SW480 (cell line): ENCODE measurements at places on chromosomes 3 and 15.

GRCh38 chr3:168596175-168596823 lies 500.6 kb upstream of the GOLIM4 start:
- no peak for DNase-seq

GRCh38 chr15:63332367-63333124 lies 49.1 kb downstream of the CA12 start:
- DNase-seq, result no peak

GRCh38 chr3:17478673-17479072 lies 263.8 kb downstream of the TBC1D5 start:
- no peak for DNase-seq

GRCh38 chr3:184497804-184498203 lies 63.8 kb upstream of the EPHB3 start:
- no peak for DNase-seq

GRCh38 chr15:78394981-78395616 lies 42.9 kb upstream of the IREB2 start:
- no peak for DNase-seq

GRCh38 chr3:155308831-155309230 lies 15.3 kb upstream of the STRIT1 start:
- DNase-seq, result no peak

DNA sequence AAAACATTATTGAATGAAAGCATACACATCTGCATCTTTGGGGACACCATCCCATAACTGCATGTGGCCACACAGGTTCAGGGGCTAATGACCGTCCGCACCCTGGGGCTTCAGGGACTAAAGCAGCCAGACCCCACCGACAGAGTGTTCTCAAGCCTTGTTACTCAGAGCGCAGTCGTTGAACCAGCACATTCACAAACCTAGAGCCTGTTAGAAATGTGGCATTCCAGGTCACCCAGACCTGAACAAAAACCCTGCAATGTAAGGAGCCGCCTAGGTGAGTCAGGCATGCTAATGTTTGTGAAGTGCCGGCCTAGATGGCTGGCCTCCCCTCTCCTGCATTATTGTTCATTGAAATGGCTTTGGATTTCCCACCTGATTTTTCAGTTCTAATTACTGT lies 52.3 kb upstream of the HACD2 start:
- DNase-seq, result no peak

DNA sequence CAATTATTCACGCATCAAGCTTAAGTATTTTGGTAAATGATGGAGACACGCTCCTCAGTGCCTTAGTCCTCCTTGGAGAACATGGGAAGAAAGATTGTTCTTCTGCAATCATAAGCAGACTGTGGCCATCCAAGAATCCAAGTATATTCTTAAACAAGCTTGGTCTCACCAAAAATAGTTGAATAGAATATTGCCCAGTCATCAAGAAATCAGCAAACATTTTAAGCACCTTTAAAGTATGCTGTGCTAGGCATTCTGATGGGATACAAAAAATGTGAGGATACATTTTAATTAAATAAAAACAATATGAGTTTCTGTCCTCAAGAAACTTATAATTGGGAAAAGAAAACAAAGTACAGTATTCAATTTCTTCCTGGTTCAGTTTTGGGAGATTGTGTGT lies 445.5 kb downstream of the CNTN4 start:
- DNase-seq, result no peak

GRCh38 chr3:148816981-148817525 lies 10.6 kb upstream of the CPB1 start:
- no peak for DNase-seq

DNA sequence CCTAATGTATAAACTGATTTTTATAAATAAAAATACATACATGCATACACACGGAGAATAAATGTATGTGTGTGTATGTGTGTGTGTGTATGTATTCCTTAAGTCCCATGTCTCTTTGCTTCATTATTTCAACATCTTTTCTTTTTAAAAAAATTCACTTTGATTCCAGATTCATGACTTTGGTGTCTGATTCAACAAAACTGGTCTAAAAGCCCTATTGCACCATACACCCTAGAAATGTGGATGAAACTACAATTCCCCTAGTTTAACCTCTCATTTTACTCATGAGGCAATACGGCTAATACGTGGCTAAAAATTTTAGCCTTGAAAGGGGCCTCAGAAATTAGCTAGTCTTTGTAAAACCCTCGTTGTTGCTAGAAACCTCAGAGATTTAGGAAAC lies 228.1 kb downstream of the ADAMTS9 start:
- no peak for DNase-seq

- no peak for DNase-seq
These were observed 41.8 kb downstream of the CHCHD6 start for GRCh38 chr3:126745760-126746394.

DNA sequence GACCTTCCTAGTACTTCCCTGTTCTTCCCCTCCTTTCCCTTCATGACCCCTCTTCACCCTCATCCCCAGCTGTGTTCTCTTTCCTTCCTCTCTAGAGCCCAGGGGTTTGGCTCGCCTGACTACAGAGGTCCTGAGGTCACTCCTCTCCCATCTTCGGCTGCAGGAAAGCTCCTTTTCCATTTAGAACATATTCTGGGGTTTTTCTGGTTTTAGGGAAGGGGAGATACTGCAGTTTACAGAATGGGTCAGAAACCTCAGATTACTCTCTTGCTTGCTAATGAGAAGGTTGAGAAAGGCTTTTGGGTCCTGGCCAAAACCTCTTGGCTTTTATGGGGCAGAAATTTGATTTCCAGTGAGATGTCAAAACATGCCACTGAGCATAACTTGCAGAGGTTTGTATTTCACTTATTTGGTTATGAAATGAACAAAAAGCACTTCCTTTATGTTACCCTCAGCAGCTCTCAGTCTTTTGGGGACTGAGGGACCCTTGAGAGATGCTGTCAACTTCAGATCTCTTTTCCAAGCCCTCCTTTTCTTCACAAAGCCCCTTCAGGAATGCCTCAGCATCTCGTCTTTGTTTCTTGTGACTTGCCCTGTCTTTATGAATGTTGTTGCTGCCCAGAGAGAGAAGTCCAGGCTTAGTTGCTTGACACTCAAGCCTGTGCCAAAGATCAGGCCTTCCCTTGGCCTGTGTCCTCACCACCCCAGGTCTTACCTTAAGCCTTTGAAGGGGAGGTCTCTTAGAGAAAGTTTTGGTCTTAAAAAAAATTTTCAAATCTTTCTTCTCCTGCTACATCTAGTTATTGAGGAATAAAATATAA lies 121.7 kb upstream of the TPM1 start:
- DNase-seq, result no peak

DNA sequence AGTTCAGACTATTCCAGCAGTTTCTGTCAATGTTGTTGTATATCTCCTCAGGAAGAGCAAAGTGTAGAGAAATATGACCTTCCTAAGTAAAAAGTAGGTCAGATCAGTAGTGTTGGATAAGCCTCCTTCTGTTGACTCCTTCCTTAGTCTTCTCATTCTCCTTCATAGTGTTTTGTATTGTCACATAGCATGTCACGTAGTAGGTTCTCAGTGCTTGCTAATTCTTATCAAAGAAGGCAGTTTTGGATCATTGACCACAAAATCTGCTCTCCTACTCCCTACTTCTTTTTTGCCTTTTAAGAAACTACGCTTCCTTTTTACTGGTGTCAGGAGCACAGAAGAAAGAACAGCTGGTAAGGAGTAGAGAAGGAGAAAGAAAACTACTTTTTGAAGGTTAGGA lies 1.0 kb upstream of the MGA start:
- no peak for DNase-seq

DNA sequence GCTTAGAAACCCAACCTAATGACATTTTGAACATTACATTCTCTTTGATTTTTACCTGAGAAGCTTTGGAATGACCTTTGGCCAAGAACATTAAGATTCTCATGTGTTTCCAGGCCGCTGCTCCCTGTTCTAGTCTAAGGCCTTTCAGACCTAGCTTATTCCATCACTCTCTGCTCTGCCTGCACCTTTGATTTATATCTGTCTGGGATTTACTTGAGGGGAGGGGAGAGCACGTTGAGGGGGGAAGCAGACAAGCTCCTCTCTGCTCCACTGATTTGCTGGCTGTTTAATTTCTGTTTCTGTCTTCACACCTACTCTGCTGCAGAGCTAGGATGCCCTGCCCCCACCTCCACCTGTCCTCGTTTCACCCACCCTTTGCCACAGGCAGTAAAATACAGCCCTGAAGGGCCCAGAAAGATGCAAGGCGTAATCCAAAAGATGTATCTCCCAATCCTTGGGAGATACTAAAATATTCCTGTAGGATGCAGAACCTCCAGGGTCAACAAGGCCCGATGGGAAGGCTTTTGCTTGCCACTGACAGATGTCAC lies 429.8 kb downstream of the EPHB1 start:
- no peak for DNase-seq

DNA sequence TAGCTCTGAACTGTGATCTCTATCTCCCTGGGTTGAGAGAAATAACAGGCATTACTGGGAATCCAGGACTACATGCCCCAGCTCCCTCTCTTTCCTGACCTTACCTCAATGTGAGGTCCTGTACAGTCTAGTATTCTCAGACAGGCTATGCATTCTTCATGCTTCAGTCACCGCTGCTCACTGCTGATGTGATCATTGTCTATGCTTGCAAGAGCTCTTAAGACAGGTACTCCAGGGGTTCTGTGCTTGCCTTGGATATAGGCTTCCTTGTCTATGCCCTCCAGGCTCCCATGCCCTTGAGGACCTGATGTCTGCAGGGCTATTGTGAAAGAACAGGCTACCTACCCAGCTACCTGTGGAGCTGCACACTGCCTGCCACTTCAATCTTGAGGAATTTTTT lies 183.6 kb downstream of the MBNL1 start:
- no peak for DNase-seq

GRCh38 chr3:126481808-126482502 lies 6.3 kb upstream of the ZXDC start:
- DNase-seq, result no peak

DNA sequence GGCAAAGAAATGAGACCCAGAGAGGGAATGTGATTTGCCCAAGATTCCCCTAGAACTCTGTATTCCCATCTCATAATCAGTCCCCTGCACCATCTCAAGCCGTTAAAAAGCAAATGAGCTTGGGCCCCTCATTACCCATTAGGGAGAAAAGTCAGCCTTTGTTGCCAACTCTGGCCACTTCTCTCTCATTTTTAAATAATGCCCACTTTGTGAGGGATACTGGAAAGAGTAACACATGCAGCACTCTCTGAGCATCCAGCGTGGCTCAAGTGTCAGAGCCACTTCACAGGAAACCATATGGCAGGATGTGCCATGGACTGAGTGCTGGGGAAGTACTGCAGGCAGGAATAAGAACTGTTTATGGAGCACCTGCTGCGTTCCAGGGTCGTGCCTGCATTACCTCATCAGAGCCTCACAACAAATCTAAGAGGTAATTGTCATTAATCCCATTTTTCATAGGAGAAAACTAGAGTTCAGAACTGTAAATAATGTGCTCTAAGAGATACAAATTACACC lies 49.8 kb upstream of the SLC6A1 start:
- DNase-seq, result no peak

DNA sequence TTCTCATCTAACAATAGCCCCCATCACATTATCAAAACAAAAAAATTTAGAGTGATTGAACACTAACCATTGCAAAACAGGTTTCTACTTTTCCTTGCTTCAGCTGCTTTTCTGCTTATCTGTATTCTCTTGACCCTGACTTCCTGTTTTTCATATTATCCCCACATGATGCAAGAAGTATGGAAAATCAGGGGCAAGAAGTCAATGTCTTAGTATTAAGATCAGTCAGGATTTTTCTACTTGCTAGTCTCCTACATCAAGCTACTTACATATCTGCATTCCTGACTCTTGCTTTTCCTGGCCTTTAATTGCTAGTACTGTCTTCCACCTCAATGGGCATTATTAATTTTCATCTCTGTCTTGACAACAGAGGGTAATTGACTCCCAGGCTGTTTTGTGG lies 300.2 kb downstream of the OTOL1 start:
- DNase-seq, result no peak

DNA sequence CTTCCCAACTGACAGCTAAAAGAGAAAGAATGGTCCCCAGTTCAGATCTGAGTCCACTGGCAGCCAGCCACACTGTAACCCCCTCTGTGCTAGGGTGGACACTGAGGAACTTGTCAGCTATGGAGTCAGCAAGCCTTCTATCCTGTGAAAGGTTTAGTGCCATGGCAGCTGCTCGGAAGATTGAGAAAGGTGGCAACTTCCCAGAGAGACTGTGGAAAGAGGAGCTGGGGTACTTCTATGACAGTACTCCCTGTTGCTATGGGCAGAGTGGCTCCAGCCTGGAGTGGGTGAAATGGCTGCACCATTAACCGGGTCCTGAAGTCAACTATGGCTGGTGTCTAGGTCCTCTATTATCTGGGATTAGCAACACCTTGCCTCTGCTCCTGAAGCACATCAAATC lies 447.2 kb downstream of the EPHB1 start:
- DNase-seq, result no peak

GRCh38 chr3:51393564-51393963 lies 2.5 kb downstream of the RBM15B start:
- DNase-seq, result no peak

GRCh38 chr3:2420919-2421318 lies 322.3 kb downstream of the CNTN4 start:
- no peak for DNase-seq

GRCh38 chr3:10421996-10422395 lies 83.4 kb downstream of the ATP2B2 start:
- no peak for DNase-seq

DNA sequence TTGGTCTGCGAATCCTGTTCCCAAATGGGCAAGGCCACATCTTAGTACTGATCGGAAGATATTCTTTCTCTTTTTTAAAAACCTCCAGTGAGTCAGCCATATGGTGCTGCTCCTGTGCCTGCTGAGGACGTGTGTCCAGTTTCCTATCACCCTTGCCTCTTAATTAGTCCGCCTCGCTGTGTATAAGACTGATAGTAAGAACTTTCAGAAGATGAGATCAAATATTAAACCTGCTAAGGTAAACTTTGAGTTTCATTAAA lies 612 bp downstream of the UBA5 start:
- no peak for DNase-seq
